Cardiac fibroblast (primary cell): ENCODE measurements at places on chromosomes 3 and 15.

- DNase-seq: no peak
These were observed 379.2 kb downstream of the VPS13C start for GRCh38 chr15:61681038-61681418.

DNA sequence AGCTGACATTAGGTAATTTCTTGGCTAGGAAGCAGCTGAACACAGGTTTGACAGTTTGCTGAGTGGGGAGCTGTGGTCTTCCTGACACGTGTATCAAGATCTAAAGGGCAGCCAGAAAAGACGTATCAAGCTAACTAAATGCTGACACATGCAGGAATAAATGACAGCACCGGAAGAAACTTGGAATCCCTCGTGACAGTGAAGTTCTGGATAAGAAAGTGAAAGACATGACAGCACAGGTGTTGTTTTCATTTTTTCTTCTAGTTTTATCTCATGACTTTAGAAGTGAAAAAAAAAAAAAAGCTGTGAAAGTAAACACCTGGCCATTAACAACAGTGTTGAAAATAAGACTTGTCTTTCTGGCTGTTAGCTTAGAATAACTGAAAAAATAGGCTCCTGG lies 48.7 kb downstream of the FGF7 start:
- DNase-seq: no peak

GRCh38 chr15:30990446-30991254 lies 778 bp downstream of the MTMR10 start:
- DNase-seq: peak; percentile 21

DNA sequence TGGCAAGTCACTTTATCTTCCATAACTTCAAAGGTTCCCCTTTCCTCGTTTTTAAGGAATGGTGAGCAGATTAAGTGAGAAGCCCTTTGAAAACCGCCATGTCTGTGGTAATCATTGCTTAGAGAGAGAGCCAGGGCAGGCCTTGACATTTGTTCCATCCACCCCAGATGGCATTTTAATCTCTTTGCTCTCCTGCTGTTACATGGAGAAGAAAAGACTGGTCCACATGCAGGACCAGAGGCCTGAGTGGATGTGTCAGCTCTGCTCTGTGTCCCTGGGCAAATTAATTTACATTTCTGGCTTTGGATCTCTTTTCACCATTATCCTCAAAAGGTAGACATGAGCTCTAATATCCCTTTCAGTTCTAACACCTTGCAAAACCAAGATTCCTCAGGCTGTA lies 157.3 kb upstream of the LPP start:
- no peak for DNase-seq

GRCh38 chr3:151430821-151431484 lies 29.9 kb downstream of the IGSF10 start:
- peak; percentile 66 for DNase-seq

GRCh38 chr15:101193120-101193644 lies 58.7 kb downstream of the CHSY1 start:
- peak; percentile 81 for DNase-seq

DNA sequence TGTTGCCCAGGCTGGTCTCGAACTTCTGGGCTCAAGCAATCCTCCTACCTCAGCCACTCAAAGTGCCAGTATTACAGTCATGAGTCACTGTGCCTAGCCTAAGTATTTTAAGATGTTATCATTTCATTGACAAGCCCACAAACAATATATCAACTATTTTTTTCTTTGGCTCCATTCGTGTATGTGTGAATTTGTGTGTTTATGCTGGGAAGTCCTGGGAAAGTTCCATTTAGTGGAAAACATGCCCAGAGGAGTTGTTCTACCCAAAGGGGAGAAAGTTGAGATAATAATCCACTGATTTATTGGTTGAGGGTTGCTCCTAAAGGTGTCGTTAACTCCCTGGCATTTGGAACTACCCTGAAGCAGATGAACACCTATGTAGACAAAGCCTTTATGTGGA lies 58.8 kb downstream of the KIF9 start:
- DNase-seq: no peak

- DNase-seq: no peak
These were observed 87.3 kb upstream of the PRR23C start for GRCh38 chr3:139131951-139132350.

DNA sequence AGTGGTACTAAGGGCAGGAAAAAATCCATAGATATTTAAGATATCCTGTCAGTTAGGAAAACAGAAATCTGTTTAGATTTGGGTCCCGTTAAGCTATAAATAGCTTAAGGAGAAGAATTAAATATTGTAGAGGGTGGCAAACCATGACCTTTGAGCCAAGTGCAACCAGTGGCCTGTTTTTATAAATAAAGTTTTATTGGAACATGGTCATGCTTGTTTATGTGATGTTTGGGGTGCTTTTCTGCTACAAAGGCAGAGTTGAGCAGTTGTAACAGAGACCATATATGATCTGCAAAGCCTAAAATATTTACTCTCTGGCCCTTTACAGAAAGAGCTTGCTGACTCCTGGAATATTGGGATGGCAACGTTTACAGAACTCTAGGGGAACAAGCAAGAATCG lies 66.3 kb downstream of the SQOR start:
- DNase-seq: no peak

- no peak for DNase-seq
These were observed 750.4 kb upstream of the NR2F2 start for GRCh38 chr15:95580121-95580520.

DNA sequence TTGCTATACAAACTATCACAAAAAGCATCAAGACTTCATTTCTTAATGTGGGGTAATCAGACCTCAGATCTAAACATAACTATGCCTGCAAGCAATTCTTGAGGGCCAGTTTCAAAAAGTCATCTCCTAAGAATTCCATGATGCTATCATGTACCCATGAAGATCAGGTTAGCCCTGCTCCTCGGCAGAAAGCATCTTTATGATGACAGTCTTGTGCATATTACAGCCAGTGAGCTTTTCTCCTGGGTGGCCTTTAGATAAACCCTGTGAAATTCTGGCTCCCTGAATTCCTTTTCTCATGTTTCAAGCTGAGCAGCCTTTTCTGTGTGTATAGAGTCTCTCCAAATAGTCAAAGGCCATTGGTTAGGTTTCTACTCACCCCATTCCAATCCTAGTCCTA lies 201.9 kb upstream of the MCTP2 start:
- no peak for DNase-seq

DNA sequence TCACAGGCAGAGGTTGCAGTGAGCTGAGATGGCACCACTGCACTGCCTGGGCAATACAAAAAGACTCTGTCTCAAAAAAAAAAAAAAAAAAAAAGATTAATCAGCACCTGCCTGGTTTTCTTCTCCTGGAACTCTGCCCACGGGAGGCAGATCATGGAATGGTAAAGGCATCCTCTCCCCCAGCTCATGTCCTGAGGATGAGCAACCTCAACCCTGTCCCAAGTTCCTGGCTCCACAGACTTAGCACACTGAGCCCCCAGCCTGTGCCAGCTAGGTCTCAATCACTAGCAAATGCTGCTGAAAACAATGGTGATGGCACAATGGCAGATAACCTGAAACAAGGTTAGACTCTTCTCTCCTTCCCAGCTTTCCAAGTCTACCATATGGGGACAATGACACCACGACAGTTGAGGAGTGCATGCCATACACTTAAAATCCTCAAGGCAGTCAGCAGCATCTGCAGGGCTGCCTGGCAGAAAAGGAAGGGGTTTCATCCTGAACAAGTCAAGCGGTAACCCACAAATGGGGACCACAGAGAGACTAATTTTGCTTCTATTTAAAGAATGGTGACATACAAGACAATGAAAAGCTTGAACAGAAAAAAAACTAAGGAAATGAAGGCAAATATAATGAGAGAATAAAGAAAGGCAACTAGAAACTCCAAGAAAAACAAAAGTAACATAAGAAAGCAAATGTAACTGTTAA lies 4.8 kb downstream of the CLN6 start:
- DNase-seq: no peak

DNA sequence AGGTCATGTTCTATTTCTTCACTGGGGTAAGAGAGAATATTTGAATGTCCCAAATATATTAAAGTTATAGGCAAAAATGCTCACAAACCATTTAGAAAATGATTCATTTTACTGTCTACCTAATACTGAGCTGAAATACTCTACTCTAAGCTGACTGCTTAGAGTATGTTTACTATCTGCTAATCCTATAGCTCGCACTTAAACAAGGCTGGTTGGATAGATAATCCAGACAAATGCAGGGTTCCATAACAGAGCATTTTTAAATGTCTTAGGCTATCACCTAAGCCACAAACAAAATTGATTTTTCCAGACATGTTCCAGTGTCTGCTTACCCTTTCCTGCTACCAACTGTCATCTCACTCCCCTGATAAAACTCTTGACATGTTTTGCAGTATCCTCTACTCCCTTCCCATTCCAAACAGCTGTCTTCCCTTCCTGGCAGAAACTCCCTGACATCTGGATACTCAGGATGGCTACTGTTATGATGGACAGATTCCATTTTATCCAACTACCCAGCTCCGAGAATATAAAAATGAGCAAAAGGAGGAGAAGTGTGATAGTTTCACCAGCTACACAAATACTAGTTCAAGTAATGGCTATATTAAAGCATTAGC lies 1034.7 kb downstream of the FHIT start:
- DNase-seq: no peak

DNA sequence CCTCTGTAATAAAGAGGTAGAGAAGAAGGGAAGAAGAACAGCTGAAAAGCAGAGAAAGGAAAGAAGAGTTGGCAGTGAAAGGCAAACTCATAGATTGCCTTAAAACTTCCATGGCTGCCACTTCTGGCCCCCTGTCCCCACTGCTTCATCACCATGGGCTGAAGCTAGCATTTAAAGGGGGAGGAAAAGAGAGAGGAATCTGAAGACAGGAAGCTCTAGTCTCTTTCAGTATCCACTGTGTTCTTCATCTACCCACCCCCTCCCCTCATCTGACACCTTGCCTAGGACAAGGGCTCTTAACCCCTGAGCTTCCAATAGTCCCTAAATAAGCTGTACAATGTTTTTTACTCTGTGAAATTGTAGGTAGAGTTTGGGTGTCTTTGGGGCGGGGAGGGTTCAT lies 60.6 kb downstream of the ALCAM start:
- no peak for DNase-seq

GRCh38 chr15:79154483-79155135 lies 64.0 kb upstream of the RASGRF1 start:
- no peak for DNase-seq
